ENCODE measurements at places on chromosomes 13 and 19. TPM values are rescaled to one million over a fixed set of nuclear protein-coding genes. Genes with fewer than 3 reads are reported as not detected.

IGSF23 gene
- not detected for total RNA-seq

PLPPR2 gene
- 7.6 TPM for total RNA-seq

ZIC5 gene
- total RNA-seq: 2.7 TPM

ZNF229 gene
- total RNA-seq: 0.29 TPM

FGF21 gene
- total RNA-seq: not detected

CBY2 gene
- total RNA-seq: not detected

JOSD2 gene
- 29.0 TPM for total RNA-seq

LILRA2 gene
- not detected for total RNA-seq

TMPRSS9 gene
- not detected for total RNA-seq

PEG3 gene
- under 0.01 TPM for total RNA-seq

PCDH8 gene
- 0.11 TPM for total RNA-seq

PRTN3 gene
- not detected for total RNA-seq

SYT3 gene
- 1.6 TPM for total RNA-seq

ZNF799 gene
- total RNA-seq: 2.6 TPM

MIR17HG gene
- total RNA-seq: 9.8 TPM

NBEA gene
- total RNA-seq: 7.6 TPM

PSG5 gene
- total RNA-seq: not detected

ZNF850 gene
- total RNA-seq: 2.9 TPM

TUBA3C gene
- 0.72 TPM for total RNA-seq

ZNF558 gene
- 21.4 TPM for total RNA-seq

SYNE4 gene
- total RNA-seq: not detected

TNNI3 gene
- total RNA-seq: 1.6 TPM

CERS1 gene
- total RNA-seq: 10.5 TPM

PABPC3 gene
- total RNA-seq: 0.13 TPM

OR7A5 gene
- 0.79 TPM for total RNA-seq

ZNF578 gene
- total RNA-seq: 0.43 TPM

ADGRL1 gene
- total RNA-seq: 5.0 TPM

LYPD3 gene
- total RNA-seq: 0.59 TPM

ADAMTSL5 gene
- 4.4 TPM for total RNA-seq

ADAT3 gene
- 2.6 TPM for total RNA-seq

CEACAM7 gene
- total RNA-seq: not detected

CYP2A7 gene
- not detected for total RNA-seq

CEACAM19 gene
- 0.16 TPM for total RNA-seq

TNFSF13B gene
- 5.8 TPM for total RNA-seq

EFNA2 gene
- 0.37 TPM for total RNA-seq

PINLYP gene
- total RNA-seq: not detected

URAD gene
- total RNA-seq: not detected

STOML3 gene
- total RNA-seq: 0.13 TPM

OR4F17 gene
- total RNA-seq: not detected

LMTK3 gene
- total RNA-seq: not detected

CDX2 gene
- total RNA-seq: 2.5 TPM

CCDC124 gene
- 30.0 TPM for total RNA-seq

C2CD4C gene
- total RNA-seq: 1.1 TPM

TRPC4 gene
- total RNA-seq: not detected

PTPRH gene
- total RNA-seq: 38.1 TPM

KANK3 gene
- total RNA-seq: 0.11 TPM

ZNF98 gene
- not detected for total RNA-seq

TMEM150B gene
- not detected for total RNA-seq

NLRP7 gene
- 0.13 TPM for total RNA-seq

FXYD1 gene
- total RNA-seq: not detected

FUT3 gene
- total RNA-seq: 3.0 TPM

KCNRG gene
- 0.80 TPM for total RNA-seq

POSTN gene
- not detected for total RNA-seq

CLDND2 gene
- total RNA-seq: not detected

TFPT gene
- 39.5 TPM for total RNA-seq

FARSA gene
- total RNA-seq: 44.7 TPM

CGB8 gene
- not detected for total RNA-seq

SMAD9 gene
- total RNA-seq: 6.9 TPM
